SJSA1 (cell line): ENCODE measurements at places on chromosomes 11 and 22. TPM values are rescaled to one million over a fixed set of nuclear protein-coding genes. Genes with fewer than 3 reads are reported as not detected.

DNA sequence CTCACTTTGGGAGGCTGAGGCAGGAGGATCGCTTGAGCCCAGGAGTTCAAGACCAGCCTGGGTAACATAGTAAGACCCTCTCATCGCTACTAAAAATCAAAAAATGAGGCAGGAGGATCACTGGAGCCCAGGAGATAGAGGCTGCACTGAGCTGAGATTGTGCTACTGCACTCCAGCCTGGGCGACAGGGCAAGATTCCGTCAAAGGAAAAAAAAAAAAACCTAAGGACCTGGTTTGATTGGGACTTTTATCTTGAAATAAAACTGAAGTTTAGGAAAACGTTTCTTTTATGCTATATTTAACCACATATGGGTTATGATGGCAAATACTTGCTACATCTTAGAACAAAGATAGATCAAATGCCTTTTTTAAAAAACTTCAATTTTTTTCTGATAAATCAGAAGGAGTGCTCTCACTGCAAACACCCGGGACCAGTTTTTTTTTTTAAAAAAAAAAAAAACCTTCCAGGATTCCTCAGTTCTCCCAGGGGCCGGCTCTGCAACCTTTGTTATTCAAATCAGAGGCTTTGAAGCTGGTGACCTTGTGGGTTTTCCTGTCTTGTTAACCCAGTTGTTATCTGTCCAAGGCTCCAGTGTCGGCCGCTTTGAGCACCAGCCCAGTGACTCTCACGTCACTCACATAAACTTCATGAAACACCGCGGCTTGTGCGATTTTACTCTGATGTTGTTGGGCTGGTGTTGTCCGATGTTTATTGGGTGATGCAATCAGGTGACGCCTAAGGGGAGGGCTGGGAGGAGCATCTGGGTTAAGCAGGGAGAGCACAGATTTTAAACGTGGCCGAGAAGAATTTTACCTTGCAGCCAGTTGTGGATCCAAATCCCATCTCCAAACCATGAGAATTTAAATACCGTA lies 24.7 kb upstream of the SLC22A12 start:
- no peak overlapping the region for H3K4me3 ChIP-seq
- no peak overlapping the region for H3K27ac ChIP-seq
- DNase-seq: peak; percentile 35

- DNase-seq: no peak
- H3K27me3 ChIP-seq: no peaks in the 10 kb centered on the region
- no peak overlapping the region for H3K27ac ChIP-seq
- peaks cover 66% of the 10 kb centered on the region for H3K4me1 ChIP-seq
- peaks cover 61% of the 10 kb centered on the region for H3K36me3 ChIP-seq
Observed at GRCh38 chr11:64859542-64860414, 15.3 kb upstream of the CDC42BPG start.

- H3K4me3 ChIP-seq: no peak overlapping the region
- H3K27me3 ChIP-seq: peaks cover 8% of the 10 kb centered on the region
- peak overlapping the region; percentile 15; the same call in 1 of the 2 replicates for H3K27ac ChIP-seq
- no peaks in the 10 kb centered on the region for H3K36me3 ChIP-seq
- peak; percentile 63 for DNase-seq
- peaks cover 22% of the 10 kb centered on the region for H3K4me1 ChIP-seq
Observed at GRCh38 chr22:19750507-19751490, 9.8 kb upstream of the TBX1 start.

- peak; percentile 35 for DNase-seq
- H3K4me3 ChIP-seq: no peak overlapping the region
- H3K36me3 ChIP-seq: peaks cover 32% of the 10 kb centered on the region
Observed at GRCh38 chr11:90204832-90205646, 17.8 kb downstream of the CHORDC1 start.

DNA sequence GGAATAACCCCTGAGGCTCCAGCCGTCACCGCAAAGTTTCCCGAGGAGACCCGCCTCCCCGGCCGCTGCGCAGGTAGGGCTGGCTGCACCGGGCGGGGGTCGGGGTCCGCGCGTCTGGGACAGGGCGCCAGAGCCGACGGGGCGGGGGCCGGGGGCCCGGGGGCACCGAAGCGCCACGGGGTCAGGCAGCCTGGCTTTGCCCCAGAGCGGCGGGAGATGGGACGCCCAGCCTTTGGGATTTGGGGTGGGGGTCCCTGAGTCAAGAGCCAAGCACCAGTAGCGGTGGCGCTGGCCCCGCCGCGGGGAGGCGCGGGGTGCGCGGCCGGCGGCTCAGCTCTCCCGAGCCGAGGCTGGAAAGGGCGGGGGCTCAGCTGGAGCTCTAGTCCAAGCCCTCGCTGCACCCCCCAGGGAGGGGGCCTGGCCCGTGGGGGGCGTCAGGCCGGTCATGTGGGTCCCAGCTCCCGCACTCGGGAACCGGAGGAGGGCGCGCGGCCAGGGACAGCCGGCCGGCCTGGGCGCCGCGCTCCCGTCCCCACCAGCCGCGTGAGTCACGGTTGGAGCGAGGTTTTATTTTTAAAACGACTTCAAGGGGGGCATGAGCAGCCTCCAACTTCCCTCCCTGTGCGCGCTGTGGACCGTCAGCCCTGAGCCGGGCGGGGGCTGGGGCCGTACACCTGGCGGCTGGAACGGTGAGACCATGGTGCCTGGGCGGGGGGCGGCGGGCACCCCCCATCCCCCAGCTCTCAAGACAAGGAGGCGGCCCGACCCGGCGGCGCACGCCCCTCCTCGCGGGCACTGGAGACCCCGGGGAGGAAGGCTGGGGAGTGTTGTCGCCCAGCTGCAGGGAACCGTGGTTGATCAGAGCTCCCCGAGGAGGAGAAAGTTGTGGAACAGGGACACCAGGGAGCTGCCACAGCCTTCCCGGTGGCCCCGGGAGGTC lies 626 bp downstream of the FLRT1 start:
- H3K4me3 ChIP-seq: peak overlapping the region; percentile 38
- peaks cover 24% of the 10 kb centered on the region for H3K27me3 ChIP-seq
- H3K4me1 ChIP-seq: peaks cover 40% of the 10 kb centered on the region
- no peak overlapping the region for H3K27ac ChIP-seq
- no peaks in the 10 kb centered on the region for H3K36me3 ChIP-seq

DNA sequence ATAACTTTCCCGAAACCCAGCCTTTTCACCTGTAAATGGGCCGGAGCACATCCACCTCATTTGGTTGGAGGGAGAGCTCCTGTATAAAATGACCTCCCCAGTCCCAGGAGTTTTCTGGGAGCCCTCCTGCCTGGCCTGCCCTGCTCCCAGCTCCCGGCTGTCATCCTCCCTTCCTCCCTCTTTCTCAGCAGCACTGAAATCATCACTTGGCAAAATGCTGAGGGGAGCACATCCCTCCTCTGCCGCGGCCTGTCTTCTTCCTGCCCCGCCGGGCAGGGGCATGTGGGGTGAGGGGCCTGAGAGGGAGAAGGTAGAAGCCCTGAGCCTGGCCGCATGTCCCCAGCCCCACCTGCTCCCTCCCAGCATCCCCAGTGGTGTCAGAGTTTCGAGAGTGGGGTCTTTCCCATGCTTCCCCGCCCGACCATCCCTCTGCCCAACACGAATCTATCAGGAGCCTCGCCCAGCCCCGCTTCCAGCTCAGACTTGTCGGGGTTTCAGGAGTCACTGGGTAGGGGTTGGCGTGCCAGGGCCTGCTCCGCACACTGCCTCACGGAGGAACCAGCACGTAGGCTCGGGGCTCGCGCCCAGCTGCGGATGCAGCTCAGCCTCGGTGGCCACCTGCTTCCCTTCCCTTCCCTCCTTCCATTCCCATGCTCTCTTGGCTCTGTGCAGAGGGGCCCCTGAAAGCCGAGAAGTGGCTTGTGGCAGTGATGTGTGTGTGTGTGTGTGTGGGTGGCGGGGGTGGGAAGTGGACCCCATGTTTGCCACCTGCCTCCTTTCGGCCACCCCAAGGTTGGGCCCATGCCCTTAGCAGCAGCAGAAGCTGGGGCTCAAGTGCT lies 37.1 kb downstream of the NECTIN1 start:
- no peak overlapping the region for H3K27ac ChIP-seq
- DNase-seq: no peak
- no peaks in the 10 kb centered on the region for H3K36me3 ChIP-seq
- no peak overlapping the region for H3K4me3 ChIP-seq

- DNase-seq: no peak
- no peak overlapping the region for H3K4me3 ChIP-seq
- no peaks in the 10 kb centered on the region; the same call in 1 of the 2 replicates for H3K36me3 ChIP-seq
- peaks cover 9% of the 10 kb centered on the region for H3K4me1 ChIP-seq
Observed at GRCh38 chr11:353179-353873, 16.0 kb upstream of the B4GALNT4 start.

DNA sequence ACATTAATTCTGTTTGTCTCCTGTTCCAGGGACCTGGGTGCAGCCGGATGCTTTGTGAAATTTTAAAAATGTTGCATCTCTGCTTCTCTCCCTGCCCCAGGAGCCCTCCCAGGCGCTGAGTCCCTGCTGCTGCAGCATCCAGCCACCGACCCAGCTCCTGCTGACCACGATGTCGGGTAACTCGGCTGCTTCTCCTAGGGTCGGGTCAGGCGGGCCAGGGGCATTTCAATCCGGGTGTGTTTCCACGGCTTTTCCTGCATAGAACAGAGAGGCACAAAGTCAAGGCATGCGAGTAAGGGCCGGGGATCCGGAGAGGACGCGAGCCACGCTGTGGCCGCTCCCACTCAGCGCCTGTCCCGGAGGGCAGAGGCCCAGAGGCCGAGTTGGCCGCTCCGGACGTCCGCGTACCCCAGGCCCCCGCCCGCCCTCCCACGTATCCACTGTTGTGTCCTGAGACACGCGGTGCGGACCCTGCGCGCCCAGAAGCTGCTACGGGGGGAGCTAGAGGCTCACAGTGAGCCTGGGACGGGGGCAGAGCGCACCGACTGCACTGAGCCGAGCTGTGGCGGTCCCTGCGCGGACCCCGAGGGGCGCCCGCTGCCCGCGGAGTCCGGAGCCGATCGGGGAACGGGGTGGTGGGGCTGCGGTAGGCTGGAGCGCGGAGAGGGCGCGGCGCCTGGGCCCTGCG lies at the start of gene POU2AF3:
Gene POU2AF3, plus strand, starts transcription at position 134 of the 688 bp plus-strand sequence. Its CDS starts 36 bp downstream, at position 170.
- H3K27ac ChIP-seq: no peak within 1 kb of the TSS
- no peaks in the 10 kb centered on the region for H3K36me3 ChIP-seq
- peaks cover 6% of the 10 kb centered on the region for H3K4me1 ChIP-seq
- no peak for DNase-seq
- H3K27me3 ChIP-seq: no peaks in the 10 kb centered on the region

DNA sequence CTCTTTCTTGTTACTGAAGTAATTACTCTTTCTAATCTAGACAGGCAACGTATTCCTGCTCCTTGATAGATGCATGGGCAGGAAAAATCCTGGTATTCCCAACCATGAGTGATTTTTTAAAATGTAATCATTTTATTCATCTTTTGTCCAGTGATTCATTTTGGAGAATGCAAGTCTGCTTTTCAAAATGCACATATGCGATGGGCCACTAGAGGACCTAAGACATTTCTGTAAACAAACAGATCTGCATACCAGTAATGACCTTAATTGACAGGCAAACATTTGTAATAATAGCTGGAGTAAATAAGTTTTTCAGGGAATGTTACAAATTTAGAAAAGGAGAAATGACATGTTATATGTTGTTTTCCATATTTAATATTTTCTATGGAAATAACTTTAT lies 1167.6 kb downstream of the JRKL start:
- no peak overlapping the region for H3K27ac ChIP-seq
- DNase-seq: no peak
- H3K4me1 ChIP-seq: no peaks in the 10 kb centered on the region
- H3K27me3 ChIP-seq: no peaks in the 10 kb centered on the region
- H3K36me3 ChIP-seq: no peaks in the 10 kb centered on the region
- H3K4me3 ChIP-seq: no peak overlapping the region

GRCh38 chr22:36740716-36741115 lies 35.2 kb downstream of the IFT27 start:
- no peak for DNase-seq
- no peaks in the 10 kb centered on the region for H3K36me3 ChIP-seq
- H3K4me3 ChIP-seq: no peak overlapping the region
- no peaks in the 10 kb centered on the region for H3K4me1 ChIP-seq
- H3K27me3 ChIP-seq: peaks cover 29% of the 10 kb centered on the region

- no peak overlapping the region for H3K27ac ChIP-seq
- H3K4me1 ChIP-seq: no peaks in the 10 kb centered on the region
- H3K4me3 ChIP-seq: no peak overlapping the region
Observed at GRCh38 chr11:94315664-94316063, 11.3 kb downstream of the IZUMO1R start.

DNA sequence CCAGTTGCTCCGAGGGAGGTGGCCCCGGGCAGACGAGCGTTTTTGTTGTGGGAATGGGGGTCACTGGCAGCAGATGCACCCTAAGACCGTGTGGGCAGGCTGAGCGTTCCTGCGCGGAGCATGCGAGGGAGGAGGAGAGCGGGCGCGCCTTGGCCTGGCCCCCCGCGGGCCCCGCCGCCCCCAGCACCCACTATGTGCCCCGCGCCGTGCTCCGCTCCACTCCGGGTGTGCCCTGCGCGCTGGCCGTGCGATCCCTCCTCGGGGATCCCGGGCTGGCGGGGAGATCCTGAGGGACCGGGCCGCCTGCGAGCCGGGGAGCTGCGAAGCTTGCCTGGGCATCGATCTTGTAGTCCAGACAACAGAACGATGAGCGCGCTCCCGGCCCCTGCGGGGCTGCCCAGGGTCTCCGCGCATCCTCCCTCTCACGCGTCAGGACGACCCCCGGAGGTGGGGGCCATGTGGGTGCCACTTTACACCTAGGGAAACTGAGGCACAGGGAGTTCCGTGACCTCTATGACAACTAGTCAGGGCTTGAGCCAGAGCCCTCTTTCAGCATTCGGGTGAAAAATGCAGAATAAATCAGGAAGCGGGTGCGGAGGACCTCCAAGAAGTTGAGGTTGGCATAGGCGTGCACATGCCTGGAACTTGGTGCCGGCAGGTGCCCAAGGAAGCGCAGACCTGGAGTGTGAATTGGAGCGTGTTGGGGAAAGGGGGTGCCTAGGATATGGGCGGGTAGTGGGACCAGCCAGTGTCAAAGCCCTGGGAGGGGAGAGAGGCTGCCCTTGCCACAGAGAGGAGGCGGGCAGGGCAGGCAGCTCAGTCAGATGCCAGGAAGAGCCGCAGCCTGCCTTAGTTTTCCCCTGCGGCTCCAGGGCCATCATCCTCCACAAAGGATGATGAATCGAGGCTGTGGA lies 1.3 kb upstream of the KMT5B start:
- H3K4me3 ChIP-seq: peak overlapping the region; percentile 76
- peaks cover 4% of the 10 kb centered on the region for H3K36me3 ChIP-seq
- H3K27ac ChIP-seq: peak overlapping the region; percentile 91
- H3K27me3 ChIP-seq: peaks cover 9% of the 10 kb centered on the region; the same call in 1 of the 2 replicates
- DNase-seq: no peak

DNA sequence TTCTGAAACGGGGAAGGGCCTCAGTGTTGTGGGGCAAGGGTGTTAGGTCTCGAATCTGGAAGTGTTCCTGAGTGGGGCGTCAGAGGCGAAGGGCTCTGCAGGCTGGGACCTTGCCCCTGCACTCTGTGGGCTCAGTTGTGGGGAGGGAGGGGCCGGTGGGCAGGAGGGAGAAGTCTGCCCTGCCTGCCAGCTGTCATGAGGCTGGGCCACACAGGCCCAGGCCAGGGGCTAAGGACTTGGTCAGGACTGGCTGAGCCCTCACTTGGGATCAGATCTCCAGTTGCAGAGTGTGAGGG lies at the start of gene CRACR2B:
Gene CRACR2B, plus strand, starts transcription at position 23 of the 296 bp plus-strand sequence. CDS start 689 bp downstream, outside the sequence.
- peaks cover 22% of the 10 kb centered on the region for H3K27me3 ChIP-seq
- no peaks in the 10 kb centered on the region for H3K36me3 ChIP-seq
- peaks cover 27% of the 10 kb centered on the region for H3K4me1 ChIP-seq
- no peak for DNase-seq

NFAM1 gene
- total RNA-seq: not detected in 2 replicates

TBC1D10A gene
- total RNA-seq: 17.4 and 18.1 TPM in 2 replicates

CDC45 gene
- total RNA-seq: 59.6 and 72.5 TPM in 2 replicates
